ENCODE measurements at places on chromosomes 7 and 10. TPM values are rescaled to one million over a fixed set of nuclear protein-coding genes. Genes with fewer than 3 reads are reported as not detected.

GRCh38 chr7:22879709-22880306, 57.2 kb upstream of the TOMM7 start:
- no peak for DNase-seq

DNA sequence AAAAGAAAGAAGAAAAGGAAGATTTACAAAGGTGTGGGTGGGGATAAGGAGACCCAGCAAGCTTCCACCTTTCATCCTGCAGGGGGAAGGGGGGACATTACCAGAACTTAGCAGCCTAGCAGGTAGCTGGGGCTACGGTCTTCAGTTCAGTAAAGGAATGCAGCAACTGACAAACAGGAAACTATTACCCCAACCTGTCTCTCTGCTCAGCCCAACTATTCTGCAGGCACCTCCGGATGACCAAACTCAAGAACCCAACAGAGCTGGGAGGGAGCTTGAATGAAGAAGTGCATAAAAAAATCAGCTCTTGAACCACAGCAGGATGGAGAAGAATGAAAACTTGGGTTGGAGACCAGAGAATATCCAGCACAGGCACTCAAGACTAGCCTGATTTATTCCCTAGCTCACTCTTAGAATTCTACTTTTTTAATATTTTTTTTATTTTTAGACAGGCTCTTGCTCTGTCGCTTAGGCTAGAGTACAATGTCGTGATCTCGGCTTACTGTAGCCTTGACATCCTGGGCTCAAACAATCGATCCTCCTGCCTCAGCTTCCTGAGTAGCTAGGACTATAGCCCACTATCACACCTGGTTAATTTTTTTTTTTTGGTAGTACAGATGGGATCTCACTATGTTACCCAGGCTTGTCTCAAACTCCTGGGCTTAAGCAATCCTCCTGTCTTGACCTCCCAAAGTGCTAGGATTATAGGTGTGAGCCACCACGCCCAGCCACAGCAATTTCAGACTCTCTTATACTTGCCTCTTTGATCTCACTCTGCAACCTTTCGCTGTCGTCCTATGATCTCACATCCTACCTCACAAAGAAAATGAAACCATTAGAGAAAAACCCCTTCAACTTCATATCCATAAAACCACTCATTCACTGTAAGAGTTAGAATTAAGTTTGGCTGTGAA, 18.5 kb upstream of the C10orf67 start:
- no peak for DNase-seq

DNA sequence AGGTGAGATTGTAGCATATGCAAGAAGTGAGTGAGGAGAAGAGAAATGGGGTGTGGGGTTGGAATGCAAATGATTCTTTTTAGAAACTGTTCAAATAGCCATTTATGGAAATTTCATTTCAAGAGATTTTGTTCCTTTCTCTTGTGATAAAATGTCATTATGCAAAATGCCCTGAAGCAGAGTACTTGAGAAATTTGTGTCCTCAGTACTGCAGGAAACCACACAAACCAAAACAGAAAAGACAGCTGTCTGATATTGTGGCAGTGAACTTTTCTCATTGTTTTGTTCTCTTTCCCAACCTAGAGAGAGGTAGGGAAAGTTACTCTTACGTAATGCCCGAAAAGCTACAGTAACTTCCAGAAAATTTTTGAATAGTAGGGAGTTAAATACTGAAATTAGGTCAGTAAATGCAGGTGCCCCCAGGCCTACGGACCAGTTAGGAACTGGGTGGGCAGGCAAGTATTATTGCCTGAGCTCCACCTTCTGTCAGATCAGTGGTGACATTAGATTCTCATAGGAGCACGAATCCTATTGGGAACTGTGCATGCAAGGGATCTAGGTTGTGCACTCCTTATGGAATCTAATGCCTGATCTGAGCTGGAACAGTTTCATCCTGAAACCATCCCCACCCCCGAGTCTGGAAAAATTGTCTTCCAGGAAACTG, 34.0 kb downstream of the DLD start:
- DNase-seq = no peak

DNA sequence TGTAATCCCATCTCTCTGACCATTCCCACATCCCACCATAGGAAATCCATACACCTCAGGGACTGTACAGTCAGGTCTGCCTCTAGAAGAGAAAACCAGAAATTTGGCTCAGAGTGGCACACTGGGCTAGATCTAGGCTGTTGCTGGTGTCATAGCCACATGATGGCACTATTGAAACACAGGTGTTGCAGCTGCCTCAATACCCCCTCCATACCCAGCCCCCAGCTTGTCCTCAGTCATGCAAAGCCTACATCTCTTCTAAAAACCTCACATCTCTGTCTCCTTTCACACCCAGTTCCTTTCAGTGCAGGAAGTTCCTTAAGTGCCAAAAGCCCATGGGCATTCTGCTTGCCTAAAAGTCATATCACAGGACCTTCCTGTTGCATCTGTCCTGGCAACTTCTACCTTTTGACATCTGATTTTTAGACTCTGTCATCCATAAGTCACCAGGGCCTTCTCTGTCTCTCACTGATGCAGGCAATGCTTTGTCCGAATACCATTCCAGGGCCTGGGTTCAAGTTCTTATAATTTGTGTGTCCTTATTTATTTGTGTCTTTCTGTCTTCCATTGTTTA, 27.0 kb upstream of the HIBADH start:
- no peak for DNase-seq

- peak; percentile 89 for DNase-seq
Observed at GRCh38 chr7:157006205-157006747, 4.2 kb downstream of the MNX1 start.

The LAMB1 gene
- total RNA-seq = 421 TPM

The TUBB8 gene
- not detected for total RNA-seq

The ELN gene
- 95.5 TPM for total RNA-seq
